MM.1S (cell line): ENCODE measurements at places on chromosomes 12 and 14.
A peak's percentile ranks its signal among the peaks of the same experiment; 100 is the strongest.

- DNase-seq, result no peak
Measured at GRCh38 chr14:38419579-38419978, 163.7 kb upstream of the CLEC14A start.

- DNase-seq, result no peak
Measured at GRCh38 chr14:90620568-90621077, 195.6 kb downstream of the TTC7B start.

DNA sequence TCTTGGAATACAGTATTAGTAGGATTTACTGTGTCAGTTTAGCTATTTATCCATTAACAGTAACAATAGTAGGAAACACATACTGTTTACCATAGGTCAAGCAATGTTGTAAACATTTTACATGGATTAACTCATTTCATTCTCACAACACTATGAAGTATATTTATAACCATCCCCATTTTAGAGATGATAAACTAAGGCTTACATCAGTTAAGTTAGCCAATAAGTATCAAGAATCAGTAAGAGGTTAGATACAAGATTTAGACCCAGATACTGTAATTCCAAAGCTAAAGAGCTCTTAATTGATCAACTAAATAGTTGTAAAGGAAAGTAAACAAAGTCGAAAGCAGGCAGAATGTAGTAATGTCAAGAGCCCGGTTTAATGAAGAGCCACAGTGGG is 1.1 kb downstream of the SYNJ2BP start:
- no peak for DNase-seq

DNA sequence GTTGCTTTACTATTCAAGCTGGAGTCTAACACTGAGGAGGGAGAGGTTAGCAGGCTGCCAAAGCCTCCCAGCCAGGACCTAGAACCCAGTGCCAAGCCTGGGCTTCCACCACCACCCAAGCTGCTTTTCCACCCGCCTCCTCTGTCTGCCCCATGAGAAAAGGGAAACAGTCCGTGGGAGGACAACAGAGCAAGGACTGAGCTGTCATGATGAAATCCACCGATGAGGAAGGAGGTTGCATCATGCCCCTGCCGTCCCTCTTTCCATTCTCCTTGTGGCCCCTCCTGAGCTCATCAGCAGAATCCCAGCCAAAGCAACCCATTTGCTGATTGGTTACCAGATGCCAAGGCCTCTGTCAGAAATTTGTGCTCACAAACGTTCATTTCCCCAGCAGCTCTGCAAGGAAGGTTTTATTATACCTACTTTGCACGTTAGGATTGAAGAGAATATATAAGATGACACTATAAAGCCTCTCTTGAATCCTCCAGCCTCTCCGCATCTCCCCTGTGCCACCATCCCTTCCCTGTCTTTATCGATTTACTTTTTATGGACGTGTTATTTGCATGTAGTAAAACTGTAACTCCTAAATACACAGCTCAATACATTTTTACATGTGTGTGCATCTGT is 6.3 kb upstream of the SERPINA1 start:
- DNase-seq, result no peak

GRCh38 chr14:89365061-89365801 is 51.8 kb downstream of the FOXN3 start:
- DNase-seq, result peak; percentile 6

- DNase-seq, result no peak
Measured at GRCh38 chr12:3152011-3152511, 74.9 kb downstream of the TSPAN9 start.

DNA sequence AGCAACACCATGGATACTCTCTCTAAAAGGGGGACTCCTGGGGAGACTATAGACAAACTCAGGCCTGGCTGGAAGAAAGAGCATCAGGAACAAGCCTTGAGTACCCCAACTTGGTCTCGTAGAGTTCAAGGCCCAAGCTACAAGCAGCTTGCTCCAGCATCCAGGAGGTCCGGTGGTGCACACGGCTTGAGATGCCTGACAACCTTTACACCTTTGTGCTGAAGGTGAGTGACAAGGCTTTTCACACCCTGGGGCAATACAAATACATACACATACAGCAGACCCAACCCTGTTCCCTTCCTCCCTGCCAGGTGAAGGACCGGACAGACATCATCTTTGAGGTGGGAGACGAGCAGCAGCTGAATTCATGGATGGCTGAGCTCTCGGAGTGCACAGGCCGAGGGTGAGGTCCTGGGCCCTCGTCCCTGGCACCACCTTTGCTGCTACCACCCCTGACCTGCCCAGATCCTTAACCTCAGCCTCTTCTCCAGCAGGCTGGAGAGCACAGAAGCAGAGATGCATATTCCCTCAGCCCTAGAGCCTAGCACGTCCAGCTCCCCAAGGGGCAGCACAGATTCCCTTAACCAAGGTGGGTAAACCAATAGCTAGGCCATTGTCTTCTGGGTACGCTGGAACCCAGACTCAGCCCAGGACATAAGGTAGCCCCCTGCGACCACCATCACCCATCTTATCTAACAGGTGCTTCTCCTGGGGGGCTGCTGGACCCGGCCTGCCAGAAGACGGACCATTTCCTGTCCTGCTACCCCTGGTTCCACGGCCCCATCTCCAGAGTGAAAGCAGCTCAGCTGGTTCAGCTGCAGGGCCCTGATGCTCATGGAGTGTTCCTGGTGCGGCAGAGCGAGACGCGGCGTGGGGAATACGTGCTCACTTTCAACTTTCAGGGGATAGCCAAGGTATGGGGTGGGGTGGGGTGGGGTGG is 41.2 kb downstream of the SH2B3 start:
- no peak for DNase-seq

GRCh38 chr14:87468531-87468930 is 524.5 kb downstream of the GALC start:
- no peak for DNase-seq

DNA sequence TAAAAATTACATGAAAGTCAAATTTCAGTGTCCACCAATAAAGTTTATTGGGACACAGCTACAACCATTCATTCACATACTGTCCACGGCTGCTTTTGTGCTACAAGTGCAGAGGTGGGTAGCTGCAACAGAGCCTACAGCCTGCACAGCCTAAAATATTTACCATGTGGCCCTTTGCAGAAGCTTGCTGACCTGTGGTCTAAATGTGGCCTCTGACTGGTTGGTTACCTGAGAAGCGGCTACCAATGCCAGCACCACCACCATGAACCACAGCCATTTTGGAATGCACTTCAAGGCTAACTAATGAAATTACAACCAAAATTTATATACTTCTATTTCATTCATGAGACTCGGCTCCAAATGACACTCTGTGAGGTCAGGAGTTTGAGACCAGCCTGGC is 58.6 kb downstream of the NT5DC3 start:
- DNase-seq, result no peak

DNA sequence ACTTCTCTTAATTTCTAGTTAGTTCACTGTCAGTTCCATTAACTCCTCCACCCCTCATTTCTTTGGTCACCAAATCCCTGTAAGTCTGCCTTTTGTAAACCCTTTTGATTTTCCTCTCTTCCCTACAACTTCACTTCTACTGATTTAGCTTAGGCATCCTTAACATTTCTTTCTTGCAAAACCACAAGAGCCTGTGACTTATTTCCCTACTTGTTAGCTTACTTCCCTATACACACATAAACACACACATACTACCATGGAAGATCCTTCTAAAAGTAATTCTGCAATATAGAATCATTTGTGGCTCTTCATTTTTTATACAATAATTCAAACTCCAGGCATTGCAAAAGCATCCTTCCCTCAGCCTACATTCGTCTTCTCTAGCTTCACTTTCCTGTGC is 494.3 kb upstream of the USP15 start:
- no peak for DNase-seq

GRCh38 chr14:75877292-75877691 is 104.5 kb downstream of the TGFB3 start:
- DNase-seq, result no peak

DNA sequence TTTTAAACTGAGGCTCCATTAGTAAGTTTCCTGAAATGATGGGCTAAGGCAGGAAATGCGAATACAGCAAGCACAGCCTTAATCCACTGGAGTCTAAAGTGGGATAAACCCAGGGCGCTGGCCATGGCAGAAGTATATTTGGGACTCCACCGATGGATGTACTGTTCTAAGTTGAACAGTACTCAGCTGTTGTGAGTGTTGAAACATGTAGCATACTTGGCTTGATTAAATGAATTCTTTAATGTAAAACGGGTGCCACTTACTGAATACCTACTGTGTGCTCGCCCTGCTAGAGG is 996 bp downstream of the SSPN start:
- no peak for DNase-seq

DNA sequence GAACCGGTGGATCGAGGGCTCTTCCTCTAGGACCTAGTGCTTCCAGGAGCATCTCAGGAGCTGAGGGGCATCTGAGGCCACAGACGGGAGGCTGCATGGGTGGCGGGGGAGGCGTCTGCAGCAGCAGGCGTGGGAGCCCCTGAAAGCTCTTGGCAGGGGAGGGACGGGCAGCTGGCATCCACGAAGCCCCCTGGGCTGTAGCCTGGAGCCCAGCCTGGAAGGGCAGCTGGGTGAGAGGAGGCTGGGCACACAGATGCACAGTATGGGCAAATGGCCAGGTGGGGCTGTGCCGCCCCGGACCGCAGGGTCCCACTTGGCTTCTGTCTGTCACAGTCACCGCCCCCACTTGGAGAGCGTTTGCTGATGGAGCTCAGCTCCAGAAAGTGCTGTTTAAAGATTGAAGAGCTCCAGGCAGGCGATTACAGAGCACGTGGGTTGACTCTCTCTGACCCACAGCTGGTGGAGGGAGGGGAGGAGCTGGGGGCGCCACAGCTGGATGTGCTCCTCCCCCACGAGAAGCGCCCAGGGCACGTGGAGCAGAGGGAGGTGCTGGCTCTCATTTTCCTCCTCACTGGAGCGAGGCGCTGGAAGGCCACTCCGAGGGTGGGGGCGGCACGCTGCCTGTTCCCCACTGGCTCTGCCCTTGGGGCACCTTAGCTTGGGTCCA is 155.0 kb upstream of the C14orf180 start:
- DNase-seq, result no peak

DNA sequence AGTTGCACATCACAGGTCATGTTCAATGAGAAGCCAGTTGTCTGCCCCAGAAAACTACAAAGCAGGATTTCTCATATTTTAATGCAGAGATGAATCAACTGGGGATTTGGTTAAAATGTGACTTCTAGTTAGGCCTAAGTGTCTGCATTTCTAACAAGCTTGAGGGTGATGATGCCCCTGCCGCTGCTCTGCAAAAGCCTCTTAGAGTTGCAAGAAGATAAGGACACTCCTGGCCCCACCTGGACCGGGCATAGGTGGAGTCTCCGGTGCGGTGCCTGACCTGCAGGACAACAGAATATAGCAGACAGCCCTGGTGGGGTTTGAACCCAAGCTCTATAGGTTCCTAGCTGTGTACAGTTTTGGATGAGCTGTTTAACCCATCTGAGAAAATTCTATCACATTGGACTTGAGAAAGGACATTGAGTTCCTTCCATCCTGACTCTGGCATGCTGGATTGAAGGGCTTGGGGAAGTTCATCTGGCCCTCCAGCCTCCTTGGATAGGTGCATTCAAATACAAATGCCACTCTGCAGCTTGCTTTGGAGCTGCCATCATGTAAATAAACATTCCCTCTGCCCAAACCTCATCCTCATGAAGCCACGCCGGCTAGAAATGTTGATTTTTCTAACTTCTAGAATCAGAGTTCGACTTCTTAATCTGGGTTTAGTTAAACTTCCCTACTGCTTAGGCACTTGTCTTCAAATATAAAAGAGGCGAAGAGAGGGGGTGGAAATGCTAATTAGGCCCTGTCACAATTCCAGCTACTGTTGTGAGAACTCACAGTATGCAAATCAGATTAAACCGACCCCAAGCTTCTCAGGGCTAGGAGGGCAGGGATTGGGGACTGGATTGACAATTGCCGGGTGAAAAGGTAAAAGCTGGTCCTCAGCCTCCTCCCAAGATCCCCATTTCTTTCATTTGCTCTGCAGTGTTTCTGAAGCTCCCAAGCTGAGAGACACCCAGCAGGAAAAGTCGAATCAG is 1225.6 kb downstream of the VRK1 start:
- DNase-seq, result no peak

DNA sequence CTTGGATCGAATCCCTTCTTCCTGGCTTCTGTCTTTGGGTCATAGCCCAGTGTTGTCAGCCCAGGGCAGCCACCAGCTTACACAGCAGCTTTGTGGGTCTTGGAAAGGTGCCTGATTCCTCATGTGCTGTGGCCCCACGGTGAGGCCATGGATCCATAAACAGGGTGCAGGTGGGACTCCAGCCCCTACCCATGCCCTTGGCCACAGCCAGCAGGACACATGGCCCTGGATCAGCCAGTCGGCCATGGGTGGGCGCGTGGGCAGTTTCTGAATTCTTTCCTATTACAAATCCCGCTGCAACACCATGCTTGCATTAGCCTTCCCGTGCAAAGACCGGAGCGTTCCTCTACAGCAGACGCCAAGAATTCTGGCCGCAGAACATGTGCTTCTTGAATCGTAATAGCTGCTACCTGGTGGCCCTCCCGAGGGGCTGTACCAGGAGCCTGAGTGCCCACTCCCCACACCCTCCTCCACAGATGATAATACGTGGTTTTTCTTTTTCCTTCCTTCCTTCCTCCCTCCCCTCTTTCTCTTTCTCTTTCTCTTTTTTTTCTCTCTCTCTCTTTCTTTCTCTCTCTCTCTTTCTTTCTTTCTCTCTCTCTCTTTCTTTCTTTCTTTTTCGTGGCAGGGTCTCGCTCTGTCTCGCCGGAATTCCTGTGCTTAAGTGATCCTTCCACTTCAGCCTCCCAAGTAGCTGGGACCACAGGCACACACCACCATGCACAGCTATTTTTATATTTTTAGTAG is 2.9 kb upstream of the MMP17 start:
- no peak for DNase-seq

DNA sequence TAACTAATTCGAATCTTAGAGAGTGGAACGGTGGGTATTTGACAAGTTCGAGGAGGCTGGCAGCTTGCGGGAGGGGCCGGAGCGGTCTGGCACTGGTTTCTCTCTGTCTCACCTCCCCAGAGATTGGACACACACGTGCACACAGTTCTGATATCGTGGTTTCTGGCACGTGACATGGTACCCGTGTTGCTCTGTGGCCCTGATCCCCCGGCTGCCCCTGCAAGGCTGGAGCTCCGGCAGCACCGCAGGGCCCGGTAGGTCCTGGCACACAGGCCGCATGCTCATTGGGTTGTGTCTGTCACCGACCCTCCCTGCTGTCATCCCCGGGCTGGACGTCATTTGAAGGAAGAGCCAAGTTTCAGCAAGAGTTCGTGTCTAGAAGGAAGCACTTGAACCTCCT is 82.7 kb downstream of the PPP2R5C start:
- DNase-seq, result no peak

DNA sequence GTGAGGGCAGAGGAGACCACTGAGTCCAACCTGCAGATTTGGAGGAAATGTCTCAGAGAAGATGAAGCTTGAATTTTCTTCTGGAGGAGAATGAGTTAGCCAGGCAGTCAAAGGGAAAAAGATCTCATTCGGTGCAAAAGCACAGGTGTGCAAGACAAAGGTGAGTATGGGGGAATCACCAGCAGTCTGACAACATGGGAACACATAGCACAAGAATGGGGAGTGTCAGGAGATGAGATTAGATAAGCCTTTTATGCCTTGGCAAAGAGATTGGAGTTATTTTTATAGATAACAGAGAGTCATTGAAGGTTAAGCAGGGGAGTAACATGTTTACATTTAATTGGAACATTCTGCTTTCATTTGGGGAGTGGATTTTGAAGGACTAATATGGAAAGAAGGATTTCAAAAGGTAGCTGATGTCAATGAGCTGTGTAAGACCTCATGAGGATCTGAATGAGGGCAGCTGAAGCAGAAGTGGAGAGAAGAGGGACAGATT is 171.3 kb upstream of the NTF3 start:
- no peak for DNase-seq
